Stimulated activated CD4-positive, alpha-beta T cell treated with anti-CD3 and anti-CD28 coated beads, TNF-alpha, amount 100 ng/mL, for 4 hours (primary cell): ENCODE measurements at places on chromosomes 3 and 15.

DNA sequence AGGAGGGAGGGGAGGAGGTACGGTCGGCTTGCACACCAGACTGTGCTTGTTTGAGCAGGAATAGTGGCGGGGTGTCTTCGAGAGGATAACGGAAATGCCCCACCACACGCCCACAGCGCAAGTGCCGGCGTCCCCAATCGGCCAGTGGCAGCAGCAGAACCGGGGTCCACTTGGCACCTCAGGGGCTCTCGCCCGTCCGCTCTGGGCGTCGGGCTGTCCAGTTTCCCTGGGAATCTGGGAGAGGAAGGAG is 53.7 kb downstream of the CCDC54 start:
- no peak for DNase-seq

DNA sequence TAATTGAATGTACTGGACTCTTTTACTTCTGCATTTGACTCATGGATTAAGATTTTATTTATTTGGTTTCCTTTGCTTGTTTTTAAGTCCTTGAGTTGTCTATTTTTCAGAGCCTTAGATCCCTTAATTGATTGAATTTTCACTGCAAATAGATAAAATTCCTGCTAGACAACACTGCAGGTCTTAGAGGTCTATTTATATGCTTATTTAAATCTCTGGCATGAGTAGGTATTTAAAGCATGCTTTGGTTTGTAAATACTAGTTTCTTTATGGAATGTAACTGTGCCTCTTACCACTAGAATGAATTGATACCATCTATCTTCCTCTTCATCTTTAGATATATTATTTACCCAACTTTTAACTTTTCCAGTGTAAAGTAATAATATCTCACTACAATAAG is 20.0 kb downstream of the PLSCR5 start:
- no peak for DNase-seq

DNA sequence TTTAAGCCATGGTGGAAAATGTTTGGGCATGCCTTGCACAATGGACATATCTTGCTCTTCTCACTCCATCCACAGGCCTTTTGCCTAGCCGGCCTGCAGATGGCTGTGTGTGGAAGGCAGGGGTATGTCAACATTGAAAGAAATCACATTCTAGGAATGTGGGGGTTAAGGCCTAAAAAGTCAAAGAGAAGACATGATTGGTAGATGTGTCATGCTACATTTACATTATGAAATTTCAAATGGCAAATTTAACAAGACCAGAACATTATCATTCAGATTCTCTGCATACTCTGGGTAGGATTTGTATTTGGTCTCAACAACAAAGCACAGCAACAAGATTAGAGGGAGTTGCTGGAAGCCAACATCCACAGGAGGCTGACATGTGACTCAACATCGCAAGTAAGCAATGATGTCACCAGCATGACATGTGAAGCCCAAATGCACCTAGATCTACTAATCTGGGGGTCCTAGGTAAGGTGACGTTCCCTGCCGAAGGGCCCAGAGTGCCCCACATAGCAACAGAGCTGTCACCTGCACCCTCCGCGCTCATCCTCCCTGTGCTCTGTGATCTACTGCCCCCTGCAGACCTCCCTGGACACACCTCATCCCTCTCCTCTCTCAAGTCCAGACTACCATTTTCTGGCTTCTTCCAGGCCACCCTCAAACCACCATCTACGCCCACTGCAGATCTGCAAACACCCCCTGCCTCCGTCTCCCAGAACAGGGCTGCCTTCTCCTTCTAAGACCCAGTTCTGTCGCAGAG is 39.4 kb downstream of the CLDN18 start:
- DNase-seq = no peak

DNA sequence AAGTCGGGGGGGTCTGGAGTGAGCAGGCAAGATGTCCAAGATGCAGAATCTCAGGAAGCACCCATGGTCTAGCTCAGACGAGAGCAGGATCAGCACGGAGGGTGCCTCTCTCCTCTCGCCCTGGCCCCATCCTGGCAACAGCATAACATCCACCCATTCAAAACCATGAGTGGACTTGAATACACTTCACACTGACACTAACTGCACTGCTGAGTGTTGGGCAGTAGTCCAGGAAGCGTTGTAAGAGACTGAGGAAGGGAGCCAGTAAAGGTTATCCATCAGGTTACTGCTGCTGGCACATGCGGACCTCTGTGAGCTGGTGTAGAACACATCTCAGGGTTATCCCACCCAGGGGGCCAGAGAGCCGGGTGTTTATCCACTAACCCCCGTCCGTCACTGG is 131.0 kb upstream of the TOPAZ1 start:
- DNase-seq = no peak

DNA sequence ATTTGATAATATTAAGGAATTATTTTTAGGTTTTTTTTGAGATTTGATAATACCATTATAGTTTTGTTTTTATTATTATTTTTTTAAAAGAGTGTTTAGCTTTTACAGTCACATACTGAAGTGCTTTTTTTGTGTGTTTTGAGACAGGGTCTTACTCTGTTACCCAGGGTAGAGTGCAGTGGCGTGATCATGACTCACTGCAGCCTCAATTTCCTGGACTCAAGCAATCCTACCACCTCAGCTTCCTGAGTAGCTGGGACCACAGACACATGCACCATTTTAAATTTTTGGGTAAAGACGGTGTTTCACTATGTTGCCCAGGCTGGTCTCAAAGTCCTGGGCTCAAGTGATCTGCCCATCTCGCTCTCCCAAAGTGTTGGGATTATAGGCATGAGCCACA is 73.0 kb downstream of the SUMF1 start:
- DNase-seq = no peak

GRCh38 chr3:76403556-76403955 is 618.2 kb upstream of the ZNF717 start:
- DNase-seq = no peak

GRCh38 chr15:100783291-100783690 is 96.3 kb upstream of the ALDH1A3 start:
- no peak for DNase-seq
